Activated CD4-positive, alpha-beta T cell treated with anti-CD3 and anti-CD28 coated beads, Interleukin-2, amount 10 ng/mL, durations not matched to agents 7 days and 5 days (primary cell): ENCODE measurements at places on chromosomes 5 and 9. TPM values are rescaled to one million over a fixed set of nuclear protein-coding genes. Genes with fewer than 3 reads are reported as not detected.

Gene TLX3
- total RNA-seq, result not detected

Gene ZDHHC11B
- 0.87 TPM for total RNA-seq

Gene ABO
- total RNA-seq, result 0.56 TPM

Gene FKTN
- 11.3 TPM for total RNA-seq

Gene BAAT
- total RNA-seq, result not detected

Gene AIF1L
- 1.4 TPM for total RNA-seq

Gene MEIKIN
- total RNA-seq, result not detected

Gene MRPL50
- 11.7 TPM for total RNA-seq

Gene ITGA2
- total RNA-seq, result 3.9 TPM

Gene GLRA1
- not detected for total RNA-seq

Gene FLT4
- total RNA-seq, result 0.25 TPM

Gene ZMYND19
- total RNA-seq, result 24.7 TPM

Gene LRRC19
- total RNA-seq, result not detected

Gene TAF11L11
- total RNA-seq, result not detected

Gene LTC4S
- 2.5 TPM for total RNA-seq

Gene SPINK13
- total RNA-seq, result not detected

Gene LIX1
- total RNA-seq, result not detected

Gene SH2D3C
- 67.9 TPM for total RNA-seq

Gene PSMD5
- total RNA-seq, result 35.3 TPM

Gene SPATA31A3
- not detected for total RNA-seq

Gene PRR16
- total RNA-seq, result not detected

Gene SEMA5A
- total RNA-seq, result 0.12 TPM

Gene TIMD4
- total RNA-seq, result 1.2 TPM

Gene NPR3
- total RNA-seq, result not detected

Gene NME5
- not detected for total RNA-seq

Gene C5
- 2.4 TPM for total RNA-seq

Gene OR1L8
- not detected for total RNA-seq

Gene SLC6A19
- not detected for total RNA-seq

Gene PCDHGB1
- not detected for total RNA-seq

Gene PCDHGA1
- total RNA-seq, result 0.05 TPM

Gene NR4A3
- total RNA-seq, result 0.17 TPM

Gene GHR
- not detected for total RNA-seq

Gene SLCO6A1
- not detected for total RNA-seq

Gene STK32A
- not detected for total RNA-seq

Gene C5orf63
- total RNA-seq, result 9.7 TPM

Gene EPB41L4B
- not detected for total RNA-seq

Gene SV2C
- 0.07 TPM for total RNA-seq

Gene SLC25A46
- 41.4 TPM for total RNA-seq

Gene TXNDC8
- not detected for total RNA-seq

Gene RIGI
- 28.5 TPM for total RNA-seq

Gene GEMIN5
- 17.8 TPM for total RNA-seq

Gene OXCT1
- 58.7 TPM for total RNA-seq

Gene C9orf50
- total RNA-seq, result not detected

Gene CCDC192
- total RNA-seq, result not detected

Gene SPAAR
- not detected for total RNA-seq
